ENCODE measurements at places on chromosomes 12 and 14.

GRCh38 chr12:56413392-56413791, 35.8 kb downstream of the TIMELESS start:
- DNase-seq: no peak

DNA sequence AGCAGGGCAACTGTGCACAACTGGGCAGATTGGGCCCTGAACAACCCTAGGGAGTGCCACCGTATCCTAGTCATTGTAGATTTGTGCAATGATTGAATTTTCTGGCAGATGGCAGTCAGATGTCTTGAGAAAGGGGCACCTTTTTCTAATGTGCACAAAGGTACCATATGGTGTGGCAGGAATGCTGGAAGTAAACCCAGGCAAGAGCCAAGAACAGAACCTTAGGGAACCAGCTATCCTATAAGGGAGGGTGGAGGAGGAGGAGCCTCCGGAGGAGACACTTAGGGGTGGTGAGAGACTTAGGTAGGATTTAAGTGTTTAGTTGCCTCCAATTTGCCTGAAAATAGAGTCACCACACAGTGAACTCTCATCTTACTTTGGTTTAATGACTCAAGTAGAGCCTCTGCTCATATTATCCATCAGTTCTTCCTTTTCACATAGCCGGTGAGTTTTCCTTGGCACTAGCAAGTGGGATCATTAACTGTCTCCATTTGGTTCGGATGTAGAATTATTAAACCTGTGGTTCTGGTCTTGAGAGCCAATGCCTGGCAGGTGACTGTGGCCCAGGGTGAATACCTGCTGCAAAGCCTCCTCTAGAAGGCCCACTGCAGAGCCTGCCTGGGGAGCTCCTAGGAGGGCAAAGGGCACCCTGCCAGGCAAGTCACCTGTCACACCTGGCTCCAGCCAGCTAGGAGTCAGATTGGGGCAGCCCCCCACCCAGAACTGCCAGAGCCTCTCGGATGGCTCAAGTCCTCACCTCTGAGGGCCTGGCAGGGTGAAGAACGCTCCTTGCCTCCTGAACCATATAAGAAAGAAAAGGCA, 184.4 kb upstream of the HIF1A start:
- DNase-seq: no peak

- no peak for DNase-seq
These were observed 2.6 kb downstream of the CYP46A1 start for GRCh38 chr14:99686557-99687283.

GRCh38 chr12:70379846-70380245, 13.8 kb downstream of the KCNMB4 start:
- DNase-seq: no peak

- no peak for DNase-seq
These were observed 22.6 kb upstream of the MAPKAPK5 start for GRCh38 chr12:111819191-111820158.

- DNase-seq: no peak
These were observed 13.1 kb upstream of the ESPL1 start for GRCh38 chr12:53254816-53255545.

- DNase-seq: no peak
These were observed 13.9 kb upstream of the NR4A1 start for GRCh38 chr12:52037248-52037861.

Data from GM12892 (cell line).